Bronchial smooth muscle cell (primary cell): ENCODE measurements at places on chromosomes 4 and X. TPM values are rescaled to one million over a fixed set of nuclear protein-coding genes. Genes with fewer than 3 reads are reported as not detected.

TRPC5OS gene
- not detected in 2 replicates for total RNA-seq

PNMA3 gene
- total RNA-seq = 0.16 and 0.26 TPM in 2 replicates

TACC3 gene
- total RNA-seq = 1.3 and 3.8 TPM in 2 replicates

MAGED4 gene
- 21.8 and 32.6 TPM in 2 replicates for total RNA-seq

MAGEA12 gene
- not detected in 2 replicates for total RNA-seq

MGARP gene
- total RNA-seq = 4.0 and 10.1 TPM in 2 replicates

FRMD7 gene
- under 0.01 TPM in 1 of 2 replicates, not detected in the other for total RNA-seq

BRCC3 gene
- total RNA-seq = 9.3 and 11.5 TPM in 2 replicates

MBNL3 gene
- 1.4 and 1.9 TPM in 2 replicates for total RNA-seq

MAGEC1 gene
- total RNA-seq = not detected in 2 replicates

TMEM255A gene
- total RNA-seq = not detected in 2 replicates

CLNK gene
- not detected in 2 replicates for total RNA-seq

PLP2 gene
- total RNA-seq = 16.9 and 17.8 TPM in 2 replicates

SLC7A11 gene
- total RNA-seq = 37.5 and 75.0 TPM in 2 replicates

ADH7 gene
- total RNA-seq = 0.32 TPM in 1 of 2 replicates, not detected in the other

ETDA gene
- total RNA-seq = not detected in 2 replicates

RNF128 gene
- total RNA-seq = 3.3 and 3.6 TPM in 2 replicates

RNF212 gene
- total RNA-seq = 0.09 and 0.32 TPM in 2 replicates

TRIM75 gene
- total RNA-seq = not detected in 2 replicates

STBD1 gene
- total RNA-seq = 3.9 and 7.1 TPM in 2 replicates

KCTD8 gene
- total RNA-seq = 0.32 TPM in 1 of 2 replicates, not detected in the other
